ENCODE measurements at places on chromosomes 7 and 10.

DNA sequence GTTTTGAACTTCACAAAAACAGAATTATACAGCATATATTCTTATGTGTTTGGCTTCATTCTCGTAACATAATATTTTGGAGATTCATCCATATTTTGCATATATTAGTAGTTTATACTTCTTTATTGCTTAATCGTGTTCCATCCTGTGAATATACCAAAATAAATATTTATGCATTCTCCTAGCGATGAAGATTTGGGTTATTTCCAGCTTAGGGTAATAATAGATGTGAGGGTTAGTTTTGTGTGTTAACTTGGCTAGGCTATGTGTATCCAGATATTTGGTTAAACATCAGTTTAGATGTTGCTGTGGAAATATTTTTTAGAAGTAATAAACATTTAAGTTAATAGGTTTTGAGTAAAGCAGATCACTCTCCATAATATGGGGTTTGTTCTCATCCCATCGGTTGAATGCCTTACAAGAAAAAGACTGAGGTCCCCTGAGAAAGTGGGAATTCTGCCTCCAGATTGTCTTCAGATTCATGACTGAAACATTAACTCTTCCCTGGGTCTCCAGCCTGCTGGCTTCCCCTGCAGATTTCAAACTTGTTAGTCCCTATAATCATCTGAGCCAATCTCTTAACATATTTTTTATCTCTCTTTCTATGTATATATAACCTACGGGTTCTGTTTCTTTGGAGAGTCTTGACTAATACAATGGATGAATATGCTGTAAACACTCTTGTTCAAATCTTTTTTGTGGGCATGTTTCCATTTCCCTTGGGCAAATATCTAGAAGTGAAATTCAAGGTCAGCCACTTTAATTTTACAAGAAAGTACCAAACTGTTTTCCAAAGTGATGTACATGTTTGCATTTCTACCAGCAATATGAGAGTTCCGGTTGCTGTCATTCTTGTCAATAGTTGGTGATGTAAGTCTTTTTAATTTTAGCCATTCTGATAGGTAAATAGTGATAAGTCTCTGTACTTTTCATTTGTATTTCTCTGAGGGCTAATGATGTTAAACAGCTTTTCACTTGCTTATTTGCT lies 48.7 kb downstream of the PDK4 start:
- no peak for DNase-seq

GRCh38 chr7:132430041-132430855 lies 146.0 kb downstream of the PLXNA4 start:
- DNase-seq: no peak

DNA sequence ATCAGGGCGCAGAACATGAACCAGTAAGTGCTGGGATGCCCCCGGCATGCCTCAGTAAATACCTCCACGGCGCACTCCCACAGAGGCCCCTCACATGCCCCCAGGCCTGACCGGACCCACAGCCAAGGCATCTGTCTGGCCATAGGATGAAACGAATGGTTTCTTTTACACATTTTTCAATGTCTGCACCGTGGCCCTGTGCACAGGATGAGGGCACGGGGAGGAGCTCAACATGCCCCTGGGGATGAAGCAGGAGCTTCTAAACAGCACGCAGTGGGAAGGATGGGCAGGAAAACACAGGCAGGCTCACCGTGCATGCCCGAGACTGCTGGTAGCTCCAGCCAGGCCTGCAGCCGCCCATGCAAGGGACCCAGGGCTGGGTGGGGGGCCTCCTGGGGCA lies 283.3 kb downstream of the TNS3 start:
- no peak for DNase-seq

DNA sequence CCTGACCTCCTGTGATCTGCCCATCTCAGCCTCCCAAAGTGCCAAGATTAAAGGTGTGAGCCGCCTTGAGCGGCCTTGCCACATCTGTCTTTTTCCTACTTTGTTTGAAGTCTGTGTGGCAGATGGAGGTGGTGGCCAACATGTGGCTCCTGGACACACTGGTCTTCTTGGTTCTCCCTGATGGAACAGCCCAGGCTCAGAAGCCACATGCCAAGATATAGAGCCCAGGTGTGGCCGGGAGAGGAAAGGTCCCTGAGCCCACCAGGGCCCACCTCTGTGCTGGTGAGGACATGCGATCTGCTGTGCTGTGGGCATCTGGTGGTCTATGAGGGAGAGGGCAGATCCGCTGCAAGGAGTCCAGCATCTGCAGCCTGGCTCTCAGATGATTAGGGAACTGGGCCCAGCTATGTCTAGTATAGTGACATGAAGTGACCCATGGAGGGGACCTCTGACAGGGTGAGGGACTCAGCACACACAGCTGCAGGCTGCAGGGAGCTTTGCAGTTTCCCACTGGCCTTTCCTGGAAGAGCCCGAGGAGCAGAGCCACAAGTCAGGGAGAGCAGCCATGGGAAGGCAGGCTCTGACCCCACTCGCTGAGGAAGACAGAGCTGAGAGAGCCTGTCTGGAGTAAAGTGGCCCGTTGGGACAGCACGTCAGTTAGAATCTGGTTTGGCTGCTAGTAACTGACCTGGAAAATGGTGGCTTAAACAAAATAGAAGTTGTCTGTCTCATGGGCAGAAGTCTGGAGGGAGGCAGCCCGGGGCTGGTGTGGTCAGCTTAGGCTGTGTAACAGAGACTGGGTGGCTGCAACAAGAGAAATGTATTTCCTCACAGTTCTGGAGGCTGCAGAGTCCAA lies 25.9 kb downstream of the ADCY1 start:
- DNase-seq: no peak

GRCh38 chr10:65320236-65321026 lies 1605.4 kb upstream of the LRRTM3 start:
- DNase-seq: no peak

DNA sequence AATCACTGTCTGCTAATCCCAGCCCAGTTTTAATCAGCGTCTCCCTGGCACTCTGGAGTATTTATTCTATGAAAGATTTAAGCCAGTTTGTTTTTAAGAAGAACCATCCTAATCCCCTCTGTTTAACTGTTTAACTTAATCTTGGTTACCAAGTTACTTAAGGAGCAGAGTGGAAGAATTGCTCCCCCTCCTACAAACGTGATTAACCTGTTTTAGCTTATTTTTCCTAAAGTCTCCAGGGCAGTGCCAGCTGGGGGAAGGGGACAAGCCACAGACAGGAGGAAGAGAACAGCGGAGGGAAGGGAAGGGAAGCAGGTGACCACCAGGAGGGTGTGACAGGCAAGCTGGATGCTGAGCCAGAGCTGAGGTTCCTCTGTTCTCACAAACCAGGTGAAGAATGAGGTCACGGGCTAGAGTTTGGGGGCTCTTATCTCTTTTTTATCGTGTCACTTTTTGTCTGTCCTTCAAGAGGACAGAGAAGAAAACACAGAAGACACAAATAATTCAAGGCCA lies 1.7 kb downstream of the SLC13A4 start:
- DNase-seq: no peak

DNA sequence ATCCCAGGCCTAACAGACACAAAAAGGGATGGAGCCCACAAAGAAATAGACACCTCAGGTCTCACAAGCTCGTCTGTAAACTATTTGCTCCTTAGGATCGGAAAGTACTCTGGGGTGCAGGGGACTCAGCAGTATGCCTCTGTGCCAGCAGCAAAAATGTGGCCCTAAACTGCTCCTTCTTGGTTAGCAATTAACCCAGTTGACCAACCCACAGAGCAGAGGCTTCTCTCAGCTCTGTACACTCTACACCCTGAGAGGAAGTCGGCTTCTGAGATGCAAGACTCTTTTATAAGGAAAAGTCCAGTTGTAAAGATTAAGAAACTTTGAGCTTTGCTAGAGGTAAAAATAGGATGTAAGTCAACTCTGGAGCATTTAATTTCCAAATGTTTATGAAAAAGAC lies 156.3 kb upstream of the PRSS58 start:
- DNase-seq: no peak

GRCh38 chr7:6256109-6256483 lies 16.3 kb downstream of the CYTH3 start:
- DNase-seq: no peak

DNA sequence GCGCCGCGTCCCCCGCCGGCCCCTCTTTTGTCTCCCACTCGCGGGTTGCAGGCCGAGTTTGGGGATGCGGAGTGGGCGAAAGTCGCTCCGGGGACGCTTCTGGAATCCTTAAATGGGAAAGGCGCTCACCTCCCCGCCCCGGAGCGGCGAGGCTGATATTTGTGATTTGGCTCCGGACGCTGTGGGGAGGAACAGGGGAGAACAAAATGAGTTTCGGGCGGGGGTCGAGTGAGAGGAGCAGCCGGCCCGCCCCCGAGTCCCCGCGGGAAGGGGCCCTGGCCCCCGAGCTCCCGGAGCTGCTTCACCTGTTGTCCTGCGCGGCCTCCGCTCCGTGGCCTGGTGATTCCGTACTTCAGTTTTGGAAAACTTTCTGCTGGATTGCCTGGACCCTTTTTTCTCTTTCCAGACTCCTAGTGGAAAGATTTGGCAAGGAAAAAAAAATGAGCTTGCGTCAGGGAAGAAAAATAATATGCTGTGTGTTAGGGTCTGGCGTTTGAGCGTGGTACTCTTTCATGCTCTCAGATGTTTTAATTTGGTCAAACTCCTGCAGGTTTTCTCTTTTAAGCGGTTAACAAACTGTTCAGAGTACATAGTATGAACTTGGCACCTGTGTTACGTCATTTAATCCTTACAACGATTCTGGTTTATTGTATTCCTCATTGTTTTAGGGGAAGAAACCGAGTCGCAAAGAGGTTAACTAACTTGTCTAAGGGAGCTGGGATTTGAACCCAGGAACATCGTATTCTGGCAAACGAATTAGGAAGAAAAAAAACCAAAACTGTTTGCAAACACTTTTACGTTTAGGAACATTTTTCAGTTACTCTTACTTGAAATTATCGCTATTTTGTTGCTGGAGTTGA lies 924 bp downstream of the BMPR1A start:
- peak; percentile 53 for DNase-seq

GRCh38 chr7:17274551-17275245 lies 23.8 kb upstream of the AHR start:
- no peak for DNase-seq

- DNase-seq: no peak
Observed at GRCh38 chr10:72328829-72329204, 25.9 kb downstream of the DNAJB12 start.

DNA sequence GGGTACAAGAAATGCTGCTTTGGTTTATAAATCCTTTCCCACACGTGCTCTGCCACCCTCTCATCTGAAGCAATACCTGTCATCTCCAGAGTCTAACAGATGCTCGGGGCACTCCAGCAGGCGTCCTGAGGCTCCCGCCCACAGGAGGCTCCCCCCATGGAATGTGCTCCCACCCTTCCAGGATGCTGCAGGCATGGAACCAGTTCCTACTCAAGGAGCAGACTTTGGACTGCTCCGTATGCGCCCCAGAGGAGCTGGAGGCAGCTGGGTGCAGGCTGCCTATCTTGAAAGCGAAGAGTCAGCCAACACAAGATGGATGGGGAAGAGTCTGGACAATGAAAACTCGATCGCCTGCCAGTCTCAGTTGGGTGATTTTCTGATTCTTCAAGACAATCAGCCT lies 75.4 kb downstream of the VOPP1 start:
- no peak for DNase-seq

DNA sequence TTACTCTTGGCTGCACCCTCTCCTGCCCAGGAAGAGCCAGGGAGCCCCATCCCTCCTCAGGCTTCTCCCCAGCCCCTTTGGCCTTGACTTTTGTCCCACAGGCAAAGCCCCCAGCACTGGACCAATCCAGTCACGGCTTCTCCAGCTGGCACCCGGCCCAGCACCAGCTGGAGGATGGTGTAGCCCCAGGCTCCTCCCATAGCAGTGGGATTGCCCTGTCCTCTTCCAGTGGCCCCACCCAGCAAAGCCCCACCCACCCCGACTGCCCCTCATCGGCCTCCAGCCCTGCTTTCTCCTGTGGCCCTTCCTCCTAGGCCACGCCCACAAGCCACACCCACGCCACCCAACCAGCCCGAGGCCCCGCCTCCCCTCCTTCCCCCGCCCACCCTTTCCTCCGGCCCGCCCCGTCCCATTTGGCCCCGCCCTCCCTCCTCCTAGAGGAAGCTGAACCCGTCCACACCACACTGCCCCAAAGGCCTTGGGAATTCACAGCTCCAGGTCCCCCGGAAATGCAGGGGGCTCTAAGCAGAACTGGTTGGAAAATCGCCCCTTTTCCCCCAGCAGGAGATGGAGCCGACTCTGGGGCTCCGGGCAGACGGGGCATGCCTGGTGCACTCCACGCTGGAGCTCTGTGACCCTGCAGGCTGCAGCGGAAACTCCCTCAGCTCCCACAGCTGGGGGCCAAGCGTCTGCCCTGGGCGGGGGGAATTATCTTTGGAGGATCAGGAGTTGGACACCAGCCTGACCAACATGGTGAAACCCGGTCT lies 25.2 kb downstream of the GET4 start:
- DNase-seq: peak; percentile 44

DNA sequence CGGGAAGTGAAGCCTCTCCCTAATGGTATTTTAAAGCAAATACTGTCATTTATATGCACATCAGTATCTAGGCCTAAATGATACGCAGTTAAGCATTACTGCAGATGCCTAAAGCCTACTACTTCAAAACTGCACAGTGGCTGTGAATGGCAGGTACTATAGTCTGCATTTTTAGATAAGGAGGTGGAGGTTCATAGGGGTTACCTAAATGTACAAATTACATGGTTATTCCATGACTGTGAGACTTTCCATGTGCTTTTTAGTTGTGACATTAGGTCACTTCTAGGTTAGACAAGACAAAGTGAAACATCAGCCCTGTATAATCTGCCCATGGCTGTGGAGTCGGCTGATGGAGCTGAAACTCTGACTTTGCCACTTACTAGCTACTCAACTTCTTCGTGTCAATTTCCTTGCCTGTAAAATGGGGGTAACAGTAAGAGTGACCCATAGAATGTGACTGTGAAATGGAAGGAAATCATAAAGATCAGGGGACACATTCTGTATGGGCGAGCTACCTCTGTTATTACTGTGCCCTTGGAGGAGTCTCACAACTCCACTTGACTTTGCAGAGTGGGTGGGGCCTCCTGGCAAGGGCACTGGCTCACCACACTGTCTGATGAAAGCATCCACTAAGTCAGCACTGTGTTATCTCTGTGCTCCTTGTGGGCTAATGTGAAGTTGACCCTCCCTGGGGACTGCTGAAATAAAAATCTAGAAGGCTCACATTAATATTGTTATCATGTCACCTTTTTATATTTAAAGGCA lies 239.4 kb downstream of the TNS3 start:
- DNase-seq: no peak

DNA sequence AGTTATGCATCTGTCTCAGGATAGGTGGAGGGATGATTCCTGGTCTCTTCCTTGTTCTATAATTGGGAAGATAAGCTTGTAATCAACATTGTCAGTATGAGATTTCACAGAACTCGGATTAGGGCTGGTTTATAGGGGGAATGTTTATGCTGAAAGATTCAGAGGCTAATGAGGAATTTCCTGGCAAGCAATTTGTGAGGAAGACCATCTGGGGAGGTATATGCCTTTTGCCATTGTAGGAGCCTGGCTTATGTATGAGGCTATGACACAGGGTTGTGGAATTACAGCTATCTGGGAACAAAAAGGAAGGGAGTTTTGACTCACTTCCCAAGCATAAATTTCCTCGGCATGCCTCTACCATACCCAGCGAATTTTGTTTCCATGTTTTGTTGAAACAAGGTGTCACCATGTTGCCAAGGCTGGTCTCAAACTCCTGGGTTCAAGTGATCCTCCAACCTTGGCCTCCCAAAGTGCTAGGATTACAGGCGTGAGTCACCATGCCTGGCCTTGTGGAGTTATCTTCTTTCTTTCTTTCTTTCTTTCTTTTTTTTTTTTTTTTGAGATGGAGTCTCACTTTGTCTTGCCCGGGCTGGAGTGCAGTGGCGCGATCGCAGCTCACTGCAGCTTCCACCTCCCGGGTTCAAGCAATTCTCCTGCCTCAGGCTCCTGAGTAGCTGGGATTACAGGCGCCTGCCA lies 1.6 kb upstream of the COPS6 start:
- no peak for DNase-seq
